ENCODE measurements at places on chromosomes 5 and 9. TPM values are rescaled to one million over a fixed set of nuclear protein-coding genes. Genes with fewer than 3 reads are reported as not detected.

DNA sequence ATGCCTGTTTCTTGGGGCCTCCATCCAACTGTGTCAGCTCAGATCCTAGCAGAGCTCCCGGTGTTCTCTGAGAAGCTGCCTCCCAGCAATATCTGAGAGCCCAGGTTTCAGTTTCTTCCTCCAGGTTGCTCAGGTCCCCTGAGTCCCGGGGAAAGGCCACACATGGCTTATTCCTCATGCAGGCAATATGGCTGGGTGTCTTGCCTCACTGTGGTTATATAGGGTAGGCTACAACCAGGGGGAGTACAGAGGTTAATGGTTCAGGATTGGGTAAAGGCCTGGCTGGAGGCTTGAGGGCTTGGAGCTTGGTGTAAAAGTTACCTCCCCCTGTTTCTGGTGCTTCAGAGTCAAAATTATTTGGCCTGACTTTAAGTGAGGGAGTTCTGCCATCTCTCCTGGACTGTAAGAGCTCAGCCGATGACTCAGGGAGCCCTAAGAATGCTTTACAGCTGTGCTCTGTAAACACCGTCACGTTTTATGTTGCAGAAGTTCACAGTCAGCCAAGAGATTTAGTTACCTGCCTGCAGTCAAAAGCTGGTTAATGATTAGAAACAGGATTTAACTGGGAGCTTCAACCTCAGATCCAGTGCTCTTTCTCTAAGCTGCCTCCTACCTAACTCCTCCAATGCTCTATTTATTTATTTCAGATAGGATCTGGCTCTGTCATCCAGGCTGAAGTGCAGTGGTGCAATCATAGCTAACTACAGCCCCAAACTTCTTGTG is 24.3 kb upstream of the UBAP2 start:
- no peak overlapping the region for H3K4me3 ChIP-seq
- H3K36me3 ChIP-seq, result no peaks in the 10 kb centered on the region
- no peak for DNase-seq

The SVEP1 gene
- total RNA-seq, result 2.0 TPM

The CCL28 gene
- 0.10 TPM for total RNA-seq

DNA sequence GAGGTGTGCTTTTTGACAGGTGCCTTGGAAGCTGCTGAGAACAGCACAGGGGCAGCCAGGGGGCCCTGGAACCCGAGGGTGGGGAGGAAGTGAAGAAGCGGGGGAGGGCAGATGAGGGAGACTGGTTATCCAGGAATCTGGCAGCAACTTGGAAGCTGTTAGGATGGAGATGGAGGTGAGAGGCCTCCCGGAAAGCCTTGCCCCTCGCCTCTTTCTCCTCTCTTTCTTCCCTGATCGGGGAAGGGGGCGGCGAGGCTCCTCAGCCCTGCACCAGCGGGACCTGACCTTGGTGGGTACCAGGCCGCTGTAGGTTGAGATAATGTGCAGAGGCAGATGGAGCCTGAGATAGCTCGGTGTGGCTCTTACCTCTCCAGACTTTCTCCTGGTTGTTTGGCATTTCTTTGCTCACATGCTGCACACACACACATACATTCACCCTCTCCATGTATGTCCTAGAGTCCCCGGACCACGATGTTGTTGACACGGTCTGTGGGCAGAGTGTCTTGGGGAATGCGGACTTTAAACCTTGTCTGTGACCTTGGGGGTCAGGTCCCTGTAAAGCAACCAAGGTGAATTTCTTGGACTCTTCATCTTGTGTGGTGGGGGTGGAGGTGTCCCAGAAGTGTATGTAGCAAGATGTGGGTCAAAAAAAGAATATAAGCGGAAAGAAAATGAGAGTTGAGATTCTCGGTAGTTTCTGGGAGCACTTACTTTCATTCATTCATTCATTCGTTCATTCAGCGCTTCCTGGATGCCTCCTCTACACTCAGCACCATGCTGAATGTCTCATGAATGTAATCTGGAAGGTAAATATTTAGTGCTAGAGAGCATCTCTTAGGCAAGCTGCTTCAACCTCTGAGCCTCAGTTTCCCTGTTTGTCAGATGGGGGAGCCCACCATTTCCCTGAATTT is 1.6 kb downstream of the WWC1 start:
- peak; percentile 27 for DNase-seq
- peak overlapping the region; percentile 42 for H3K4me3 ChIP-seq
- H3K27me3 ChIP-seq, result no peaks in the 10 kb centered on the region
- H3K36me3 ChIP-seq, result no peaks in the 10 kb centered on the region

DNA sequence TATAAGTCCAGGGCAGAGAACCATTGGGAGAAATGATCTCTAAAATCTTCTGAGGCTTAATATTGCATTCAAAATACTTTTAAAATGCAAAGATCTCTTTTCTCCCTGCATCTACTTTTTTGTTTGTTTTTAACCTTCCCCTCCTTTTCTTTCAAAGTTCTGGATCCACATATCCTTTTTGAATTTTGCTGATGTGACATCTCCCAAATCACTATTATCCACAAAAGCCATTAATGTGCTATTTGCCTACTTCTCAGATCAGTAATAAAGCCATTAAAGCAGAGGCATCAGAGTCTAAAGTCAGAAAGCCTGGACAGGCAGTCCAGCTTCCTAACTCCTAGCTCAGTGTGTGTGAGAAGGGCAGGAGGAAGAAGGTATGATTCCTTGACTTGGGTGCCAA is 114.2 kb downstream of the EBF1 start:
- DNase-seq, result no peak
- peaks cover 7% of the 10 kb centered on the region for H3K36me3 ChIP-seq
- H3K27me3 ChIP-seq, result no peaks in the 10 kb centered on the region
- H3K4me1 ChIP-seq, result peaks cover 27% of the 10 kb centered on the region
- H3K4me3 ChIP-seq, result no peak overlapping the region

GRCh38 chr5:402615-403359 is 40.2 kb upstream of the EXOC3 start:
- H3K4me3 ChIP-seq, result no peak overlapping the region
- peaks cover 18% of the 10 kb centered on the region for H3K4me1 ChIP-seq
- peak; percentile 38 for DNase-seq
- no peak overlapping the region for H3K27ac ChIP-seq

The POMT1 gene
- 48.0 TPM for total RNA-seq

DNA sequence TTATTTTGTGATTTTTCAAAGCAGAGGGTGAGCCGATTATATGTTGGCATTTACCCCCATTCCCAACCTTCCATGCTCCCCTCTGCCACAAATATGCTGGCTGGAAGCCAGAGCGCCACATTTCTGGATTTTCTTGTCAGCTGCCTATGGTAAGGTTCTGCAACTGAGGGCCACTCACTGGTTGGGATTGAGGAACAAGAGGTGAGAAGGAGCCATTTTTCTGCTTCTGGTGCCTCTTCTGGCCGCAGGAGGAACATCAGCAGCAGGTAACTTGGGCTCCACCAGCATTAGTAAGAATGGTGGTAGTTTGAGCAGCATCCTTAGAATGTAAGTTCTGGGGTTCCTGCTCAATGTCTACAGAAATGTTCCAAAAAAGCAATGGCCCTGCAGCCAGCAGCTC is 159.5 kb upstream of the MAST4 start:
- peaks cover 9% of the 10 kb centered on the region for H3K4me1 ChIP-seq
- no peak overlapping the region for H3K27ac ChIP-seq
- DNase-seq, result no peak
- H3K27me3 ChIP-seq, result no peaks in the 10 kb centered on the region

DNA sequence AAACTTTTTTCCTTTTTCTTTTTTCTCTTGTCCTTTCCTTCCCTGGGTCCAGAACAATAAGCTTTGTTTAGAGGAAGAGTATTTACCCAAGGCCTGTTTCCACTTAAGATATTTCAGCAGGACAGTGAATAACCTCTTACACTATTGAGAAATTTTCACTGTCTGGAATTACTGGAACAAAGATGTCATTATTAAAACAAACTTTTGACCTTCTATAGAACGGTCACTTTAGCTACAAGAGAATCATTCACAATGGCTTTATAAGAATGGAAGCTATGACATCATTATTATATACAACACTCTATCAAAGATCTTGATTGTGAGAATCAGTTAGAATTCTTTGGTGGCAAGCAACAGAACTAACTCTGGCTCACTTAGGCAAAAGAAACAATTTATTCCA is 22.0 kb upstream of the ARHGAP26 start:
- no peak overlapping the region for H3K4me3 ChIP-seq
- H3K27me3 ChIP-seq, result no peaks in the 10 kb centered on the region
- no peak overlapping the region for H3K27ac ChIP-seq
- peaks cover 62% of the 10 kb centered on the region for H3K4me1 ChIP-seq
- no peaks in the 10 kb centered on the region for H3K36me3 ChIP-seq

DNA sequence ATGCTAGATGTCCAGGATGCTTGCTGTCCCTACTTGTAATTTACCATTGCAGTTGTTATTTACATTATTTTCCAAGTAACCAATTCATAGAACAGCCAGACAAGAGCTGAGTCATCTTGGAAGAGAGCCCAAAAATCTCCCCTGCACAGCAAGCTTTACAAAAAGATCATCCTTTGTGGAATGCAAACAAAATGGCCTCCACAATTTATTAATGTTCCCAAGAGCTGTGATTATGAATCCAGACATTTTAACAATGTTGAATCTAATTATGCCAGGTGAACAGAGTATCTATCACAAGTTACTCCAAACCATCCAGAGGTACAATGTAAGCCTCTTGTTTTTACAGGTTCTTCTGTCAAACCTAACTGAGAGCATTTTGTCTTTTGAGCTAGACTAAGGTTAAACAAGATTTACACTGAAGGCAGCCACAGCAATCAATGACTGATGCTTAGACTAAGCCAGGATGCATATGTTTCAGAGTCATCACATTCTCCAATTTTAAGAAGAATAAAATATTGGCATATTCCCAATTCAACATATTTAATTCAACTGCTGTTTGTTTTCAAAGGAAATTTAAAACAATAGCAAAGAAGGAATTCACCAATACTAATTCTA is 95.3 kb upstream of the SLC12A2 start:
- H3K4me3 ChIP-seq, result no peak overlapping the region
- H3K27ac ChIP-seq, result peak overlapping the region; percentile 49
- H3K27me3 ChIP-seq, result no peaks in the 10 kb centered on the region
- peaks cover 10% of the 10 kb centered on the region for H3K4me1 ChIP-seq
- no peak for DNase-seq

The SPINK5 gene
- 2.0 TPM for total RNA-seq

DNA sequence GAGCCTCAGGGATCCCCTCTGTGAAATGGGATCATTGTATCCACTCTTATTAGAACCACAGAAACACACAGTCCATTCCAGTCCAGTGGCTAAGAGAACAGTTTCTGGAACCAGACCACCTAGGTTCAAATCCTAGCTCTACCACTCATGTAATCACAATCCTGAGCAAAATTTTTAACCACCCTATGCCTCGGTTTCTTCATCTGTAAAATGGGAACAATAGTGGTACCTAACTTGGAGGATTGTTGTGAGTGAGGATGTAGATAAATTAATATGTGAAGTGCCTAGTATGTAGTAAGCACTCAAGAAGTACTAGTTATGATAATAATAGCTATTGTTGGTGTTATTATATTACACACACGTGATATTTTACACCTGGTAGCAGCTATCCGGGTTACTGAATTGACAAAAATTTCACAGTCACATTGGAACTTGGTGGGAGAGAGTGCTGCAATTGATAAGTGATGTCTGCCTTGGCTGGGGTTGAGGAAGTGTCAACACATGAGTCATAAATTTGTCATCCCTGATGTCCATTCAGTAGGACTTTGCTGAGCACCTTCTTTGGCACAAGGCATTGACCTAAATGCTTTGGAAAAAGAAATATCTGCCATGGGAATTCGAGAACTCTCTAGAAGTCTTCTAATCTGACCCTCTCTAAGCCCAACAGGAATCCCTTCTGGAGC is 68.4 kb downstream of the COL27A1 start:
- H3K27me3 ChIP-seq, result no peaks in the 10 kb centered on the region
- H3K27ac ChIP-seq, result peak overlapping the region; percentile 63
- H3K4me1 ChIP-seq, result peaks cover 47% of the 10 kb centered on the region
- peaks cover 2% of the 10 kb centered on the region for H3K36me3 ChIP-seq
- H3K4me3 ChIP-seq, result no peak overlapping the region
- no peak for DNase-seq

DNA sequence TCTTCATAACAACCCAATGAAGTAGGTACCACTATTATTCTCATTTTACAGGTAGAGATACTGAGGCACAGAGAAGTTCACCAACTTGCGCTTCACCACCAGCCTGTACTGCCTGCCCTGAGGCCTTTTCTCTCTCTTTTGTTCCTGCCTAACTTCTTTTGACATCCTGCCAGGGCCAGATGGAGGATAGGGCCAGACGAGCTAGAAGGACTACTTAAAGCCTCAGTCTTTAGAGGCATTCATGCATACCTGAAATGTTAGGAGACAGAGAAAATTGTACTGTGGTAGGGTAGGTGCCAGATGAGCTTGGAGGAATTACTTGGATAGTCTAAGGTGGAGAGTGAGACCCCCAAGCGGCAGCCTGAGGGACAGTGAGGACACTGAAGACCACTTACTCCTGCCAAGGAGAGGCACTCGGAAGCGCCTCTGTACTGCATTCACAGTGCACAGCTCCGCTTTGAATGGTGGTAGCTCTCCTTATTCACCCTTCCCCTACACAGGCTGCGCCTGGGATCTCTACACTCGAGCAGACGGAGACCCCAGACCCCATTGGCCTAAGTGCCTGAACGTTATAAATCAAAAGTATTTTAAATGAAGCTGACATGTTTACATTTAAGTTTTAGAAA is 6.2 kb upstream of the ORM1 start:
- no peak overlapping the region for H3K27ac ChIP-seq
- DNase-seq, result peak; percentile 24
- H3K27me3 ChIP-seq, result no peaks in the 10 kb centered on the region
- H3K4me1 ChIP-seq, result peaks cover 7% of the 10 kb centered on the region

The SETX gene
- 44.7 TPM for total RNA-seq

DNA sequence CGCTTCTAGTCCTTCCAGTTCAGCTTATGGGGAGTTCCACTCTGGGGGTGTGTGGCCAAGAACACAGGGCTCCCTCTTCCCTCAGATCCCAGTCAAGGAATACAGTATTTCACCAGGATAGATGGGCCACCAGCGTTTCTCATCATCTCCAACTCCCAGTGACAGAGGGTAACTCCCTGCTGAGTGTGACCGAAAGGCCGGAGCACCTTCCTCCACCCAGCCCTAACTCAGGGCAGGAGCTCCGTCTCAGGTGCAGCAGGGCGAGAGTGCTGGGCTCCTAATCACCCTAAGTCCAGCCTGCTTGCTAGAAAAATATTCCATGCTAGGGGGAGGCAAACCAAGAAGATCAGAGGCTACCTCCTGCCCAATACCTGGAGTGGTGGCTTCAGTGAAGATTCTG is 102.6 kb downstream of the ADAMTS2 start:
- H3K27me3 ChIP-seq, result no peaks in the 10 kb centered on the region
- H3K27ac ChIP-seq, result peak overlapping the region; percentile 20
- peak; percentile 28 for DNase-seq
- H3K36me3 ChIP-seq, result peaks cover 4% of the 10 kb centered on the region

The INSYN2B gene
- total RNA-seq, result 0.12 TPM

GRCh38 chr5:14584848-14585247 is 3.3 kb downstream of the OTULINL start:
- no peak overlapping the region for H3K27ac ChIP-seq
- H3K4me3 ChIP-seq, result no peak overlapping the region
- no peak for DNase-seq
- peaks cover 32% of the 10 kb centered on the region for H3K27me3 ChIP-seq
- H3K36me3 ChIP-seq, result peaks cover 2% of the 10 kb centered on the region
- peaks cover 29% of the 10 kb centered on the region for H3K4me1 ChIP-seq

The AK1 gene
- total RNA-seq, result 83.8 TPM

Data from chondrocyte (in vitro differentiated cells).